Hindlimb muscle (tissue), 1 donor: ENCODE measurements at places on chromosomes 4 and X.
A peak's percentile ranks its signal among the peaks of the same experiment; 100 is the strongest.

- peak; percentile 8 for DNase-seq
Observed at GRCh38 chr4:147015491-147015890, 69.8 kb upstream of the TTC29 start.

DNA sequence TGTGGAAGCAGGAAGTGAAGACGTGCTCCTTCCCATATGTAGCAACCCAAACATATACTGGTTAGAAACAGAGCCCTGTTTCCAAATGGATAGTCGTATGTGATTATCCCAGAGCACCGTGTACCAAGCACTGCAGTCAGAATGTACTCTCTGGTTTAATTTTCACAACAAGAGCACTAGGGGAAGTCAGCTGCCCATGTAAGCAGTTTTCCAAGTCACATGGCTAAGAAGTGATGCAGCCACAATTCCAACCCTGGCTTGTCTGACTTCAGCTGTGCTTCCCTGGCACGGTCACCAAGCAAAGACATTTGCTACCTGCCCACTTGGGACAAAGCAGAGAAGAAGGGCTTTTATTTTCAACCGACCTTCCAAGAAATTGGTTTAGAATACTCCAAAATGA is 28.2 kb upstream of the CEP135 start:
- no peak for DNase-seq

DNA sequence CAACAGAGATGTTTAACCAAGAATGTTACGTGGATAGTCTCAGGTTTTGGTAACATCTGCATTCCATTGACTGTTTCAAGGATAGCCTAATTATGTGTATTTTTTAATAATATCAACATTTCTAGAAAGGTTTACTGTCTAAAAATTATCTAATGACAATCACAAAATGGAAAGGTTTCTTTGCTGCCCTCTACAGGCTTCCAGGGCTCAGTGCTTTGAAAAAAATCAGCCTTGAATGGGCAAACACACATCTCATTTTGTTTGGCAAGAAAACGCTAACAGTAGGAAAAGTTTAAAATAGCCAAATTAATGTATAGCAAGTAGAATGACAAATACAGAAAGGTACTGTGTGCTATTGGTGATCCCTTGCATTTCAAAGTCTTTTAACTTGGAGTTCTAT is 223.4 kb upstream of the PRPS2 start:
- peak; percentile 2 for DNase-seq

- no peak for DNase-seq
Observed at GRCh38 chrX:97639526-97639925, 755.8 kb downstream of the RPA4 start.

- DNase-seq: no peak
Observed at GRCh38 chr4:185298728-185299430, 89.5 kb downstream of the SNX25 start.

- no peak for DNase-seq
Observed at GRCh38 chrX:65697915-65698796, 30.7 kb downstream of the MSN start.

GRCh38 chr4:42490015-42490414 is 92.7 kb downstream of the SHISA3 start:
- no peak for DNase-seq

- DNase-seq: no peak
Observed at GRCh38 chr4:40621592-40622512, 7.8 kb downstream of the RBM47 start.

GRCh38 chr4:42607011-42607726 is 49.7 kb downstream of the ATP8A1 start:
- DNase-seq: no peak

DNA sequence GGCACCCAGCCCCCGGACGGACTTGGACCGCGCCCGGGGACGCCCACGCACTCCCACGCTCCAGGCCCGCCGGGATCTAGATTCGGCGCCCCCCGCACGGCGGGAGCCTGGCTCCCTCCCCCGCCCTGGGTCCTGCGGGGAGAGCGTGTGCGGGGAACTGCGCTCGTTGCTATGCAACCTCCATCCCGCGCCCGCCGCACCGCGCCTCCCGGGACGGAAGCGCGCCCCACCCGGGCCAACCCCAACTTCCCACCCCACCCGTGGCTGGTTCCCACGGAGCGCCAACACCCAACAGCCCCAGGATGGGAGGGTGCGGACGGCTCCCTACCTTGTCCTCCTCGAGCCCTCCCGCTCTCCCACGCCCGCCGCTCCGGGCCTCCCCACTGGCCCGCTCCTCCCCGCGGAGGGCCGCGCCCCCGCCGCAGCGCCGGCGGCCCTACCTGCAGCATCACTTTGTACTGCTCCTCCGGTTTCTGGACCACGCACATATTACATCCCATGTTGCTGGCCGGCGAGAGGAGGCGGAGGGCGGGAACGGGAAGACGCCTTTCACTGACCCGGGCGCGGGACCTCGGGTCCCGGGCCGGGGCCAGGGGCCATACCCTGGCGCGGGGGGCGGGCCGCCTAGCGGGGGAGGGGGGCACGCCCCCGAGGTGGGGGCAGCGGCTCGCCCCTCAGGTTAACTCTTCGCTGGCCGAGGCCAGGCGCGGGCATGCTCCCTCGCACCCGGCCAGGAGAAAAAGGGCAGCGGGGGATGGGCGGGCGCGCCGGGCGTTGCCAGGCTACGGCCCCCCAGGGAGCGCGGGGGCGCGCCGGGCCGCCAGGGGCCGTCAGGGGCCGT is at the start of gene PDZD4:
PDZD4 (minus strand) TSS at position 746 of the 841 bp plus-strand sequence; CDS start at position 500, 246 bp downstream.
- DNase-seq: no peak

GRCh38 chr4:127708985-127709384 is 21.2 kb upstream of the SLC25A31 start:
- DNase-seq: no peak

DNA sequence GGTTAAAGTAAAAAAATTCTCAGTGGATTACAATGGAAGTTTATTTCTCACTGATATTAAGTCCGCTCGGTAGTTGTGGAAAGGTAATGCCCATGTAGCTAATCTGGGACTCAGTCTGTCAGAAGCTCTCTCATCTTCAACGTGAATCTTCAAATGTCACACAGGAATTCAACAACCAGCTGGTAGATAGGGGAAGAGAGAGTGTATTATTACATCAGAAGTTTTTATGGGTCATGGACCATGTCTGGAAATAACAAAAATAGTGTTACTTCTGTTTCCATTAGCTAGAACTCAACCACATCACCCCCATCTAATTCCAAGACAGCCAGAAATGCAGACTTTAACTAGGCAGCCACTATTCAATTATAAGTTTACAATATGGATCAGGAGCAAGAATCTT is 506.1 kb upstream of the HTR2C start:
- DNase-seq: no peak

DNA sequence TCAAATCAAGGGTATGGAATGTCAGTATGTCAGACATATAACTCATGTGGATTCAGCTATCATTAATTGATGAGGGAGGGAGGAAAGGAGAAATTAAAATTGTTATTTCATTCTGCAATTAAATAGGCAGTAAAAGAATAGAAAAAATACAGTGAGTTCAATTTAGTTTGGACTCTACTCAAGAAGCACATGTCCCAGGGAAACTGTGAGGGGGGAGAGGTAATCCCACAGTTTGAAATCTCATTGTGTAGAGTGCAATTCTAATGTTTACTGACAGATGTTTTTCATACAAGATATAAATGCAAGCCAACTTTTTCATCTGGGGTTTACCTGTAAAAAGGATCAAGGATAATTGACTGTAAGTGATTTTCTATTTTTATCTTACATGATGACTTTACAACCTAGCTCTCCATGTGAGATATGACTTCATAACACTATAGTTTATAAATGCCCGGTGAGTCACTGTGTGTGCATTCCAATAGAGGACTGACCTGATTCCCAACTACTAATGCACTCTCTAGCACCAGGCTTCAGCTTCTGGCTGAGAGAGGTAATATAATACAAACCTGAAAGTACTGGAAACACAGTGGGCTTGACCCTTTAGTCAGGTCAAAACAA is 35.2 kb upstream of the SCD5 start:
- DNase-seq: no peak

- no peak for DNase-seq
Observed at GRCh38 chrX:17425136-17425535, 50.1 kb downstream of the NHS start.

GRCh38 chr4:150679018-150679764 is 97.2 kb downstream of the MAB21L2 start:
- DNase-seq: no peak
